ENCODE measurements at places on chromosomes 2 and 18. TPM values are rescaled to one million over a fixed set of nuclear protein-coding genes. Genes with fewer than 3 reads are reported as not detected.

DNA sequence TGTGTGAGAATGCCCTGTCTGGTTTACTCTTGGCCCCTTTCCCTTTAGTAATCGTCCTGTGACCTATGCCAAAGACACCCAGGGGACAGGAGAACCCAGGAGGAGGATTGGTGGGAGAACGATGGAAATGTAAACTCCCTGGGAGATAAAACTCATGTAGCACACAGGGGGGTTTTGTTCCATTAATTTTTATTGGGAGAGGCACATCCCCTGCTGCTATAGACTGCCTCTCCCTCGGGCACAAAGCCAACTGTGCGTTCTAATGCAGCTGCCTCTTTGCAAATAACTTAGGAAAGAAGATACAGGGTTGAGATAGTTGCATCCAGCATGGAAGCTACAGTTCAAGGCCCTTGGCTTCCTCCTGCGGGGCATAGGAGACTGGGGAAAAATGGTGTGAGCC lies 489.6 kb downstream of the SLC4A3 start:
- no peaks in the 10 kb centered on the region for H3K4me1 ChIP-seq
- H3K36me3 ChIP-seq, result no peaks in the 10 kb centered on the region
- H3K27ac ChIP-seq, result no peak overlapping the region
- H3K4me3 ChIP-seq, result no peak overlapping the region
- no peak for DNase-seq

GRCh38 chr2:42480402-42480801 lies 13.4 kb downstream of the KCNG3 start:
- H3K27me3 ChIP-seq, result no peaks in the 10 kb centered on the region
- H3K36me3 ChIP-seq, result no peaks in the 10 kb centered on the region
- no peak overlapping the region for H3K4me3 ChIP-seq
- no peaks in the 10 kb centered on the region for H3K4me1 ChIP-seq

The PTPRN gene
- total RNA-seq, result not detected

The ALLC gene
- total RNA-seq, result not detected

Measured in thoracic aorta (tissue), 2 donors.